AG08395 (cell line): ENCODE measurements at places on chromosomes 16 and 17.
A peak's percentile ranks its signal among the peaks of the same experiment; 100 is the strongest.

DNA sequence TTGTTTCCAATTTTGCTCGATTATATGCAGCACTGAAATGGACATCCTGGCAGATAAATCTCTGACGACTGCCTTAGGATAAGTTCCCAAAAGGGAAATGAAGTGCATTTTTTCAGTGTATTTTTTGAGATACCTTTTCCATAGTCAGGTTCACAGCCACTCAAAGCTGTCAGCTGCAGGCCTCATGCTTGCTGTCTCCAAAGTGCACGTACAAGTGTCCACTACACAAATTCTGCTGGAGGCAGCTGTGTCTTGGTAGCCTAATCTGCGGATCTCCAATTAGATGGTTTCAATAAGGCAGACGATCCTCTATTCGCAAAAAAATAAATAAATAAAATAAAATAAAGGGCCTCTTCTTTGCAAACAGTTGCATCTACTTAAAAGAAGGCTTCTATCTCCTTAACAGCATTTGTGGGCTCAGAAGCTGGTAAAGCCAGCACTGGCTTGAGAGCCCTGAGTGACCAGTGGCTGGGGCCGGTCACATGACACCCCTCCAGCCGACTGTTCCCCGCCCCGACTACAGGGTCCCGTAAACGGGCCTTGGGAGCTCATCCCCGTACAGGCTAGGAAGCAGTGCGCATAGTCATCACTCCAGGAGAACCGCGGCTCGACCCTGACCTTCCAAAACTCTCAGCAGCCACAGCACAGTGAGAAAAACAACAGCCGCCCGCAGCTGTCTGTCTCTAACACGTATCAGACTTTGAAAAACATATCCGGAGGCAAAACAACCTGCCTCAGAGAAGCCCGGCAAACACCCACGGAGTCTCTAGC, 18.8 kb downstream of the RPH3AL start:
- peak; percentile 69 for DNase-seq

DNA sequence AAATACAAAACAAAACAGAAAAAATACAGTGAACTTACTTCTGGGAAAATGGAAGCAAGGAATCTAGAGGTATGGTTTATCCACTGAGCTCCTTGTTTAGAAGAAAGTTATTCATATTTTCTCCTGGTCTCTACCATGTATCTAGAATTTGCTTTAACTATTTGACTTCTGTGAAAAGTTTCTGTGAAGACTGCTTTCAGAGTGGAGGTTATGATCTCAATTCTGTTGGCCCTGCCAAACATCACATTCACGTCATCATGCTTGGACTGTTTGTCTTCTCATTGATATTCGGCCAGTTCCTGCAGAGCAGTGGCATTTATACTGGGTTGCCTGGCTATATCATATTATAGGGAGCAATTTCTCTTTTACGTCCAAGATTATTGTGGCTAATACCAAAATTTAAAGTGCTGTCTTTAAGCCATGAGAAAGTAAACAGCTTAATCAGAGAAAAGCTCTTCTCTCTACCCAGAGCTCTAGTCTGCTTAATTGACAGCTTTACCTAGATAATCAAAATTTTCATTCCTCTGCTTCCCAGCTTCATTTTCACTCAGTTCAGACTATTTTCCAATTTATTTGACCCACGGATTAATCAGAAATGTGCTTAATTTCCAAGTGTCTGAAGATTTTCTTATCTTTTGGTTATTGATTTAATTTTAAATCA, at the start of gene ABCA8:
Gene ABCA8, minus strand, starts transcription at position 212 of the 661 bp plus-strand sequence. CDS start 13,358 bp downstream, outside the sequence.
- DNase-seq, result no peak

DNA sequence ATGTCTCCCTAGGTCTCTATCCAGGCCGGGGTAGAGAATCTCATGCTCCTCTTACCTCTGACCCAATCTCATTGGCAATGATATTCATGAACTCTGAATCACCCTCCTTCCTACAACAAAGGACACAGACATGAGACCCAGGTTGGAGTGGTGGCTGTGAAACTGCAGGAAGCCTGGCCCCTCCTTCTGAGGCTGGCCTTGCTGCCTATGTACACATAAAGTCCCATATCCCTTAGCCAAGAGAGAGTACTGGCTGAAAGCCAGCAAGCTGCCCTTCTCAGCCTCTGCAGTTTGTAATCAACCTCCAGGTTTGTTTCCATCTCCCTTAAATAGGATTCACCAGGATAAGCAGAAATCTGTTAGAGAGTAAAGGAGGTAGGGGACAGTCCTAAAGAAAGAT, 10.6 kb downstream of the AARSD1 start:
- no peak for DNase-seq

- no peak for DNase-seq
These were observed 35.2 kb downstream of the MAP2K4 start for GRCh38 chr17:12055889-12056288.

DNA sequence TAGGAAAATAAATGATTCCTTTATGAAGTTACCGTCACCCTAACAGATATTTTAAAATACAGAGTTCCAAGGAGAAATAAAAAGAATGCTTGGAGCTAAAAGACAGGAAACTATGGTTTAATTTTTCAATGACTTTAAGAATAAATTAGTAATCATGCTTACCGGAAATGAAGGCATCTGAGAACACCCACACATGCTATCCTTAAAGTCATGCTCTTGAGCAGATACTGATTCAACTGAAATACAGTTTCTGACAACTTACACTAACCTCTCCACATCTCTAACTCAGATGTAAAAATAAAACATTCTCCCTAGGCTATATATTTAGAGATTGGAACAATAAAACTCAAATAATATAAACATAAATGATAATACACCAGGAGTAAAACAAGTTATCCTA, 7.8 kb downstream of the PSMD12 start:
- no peak for DNase-seq
